ENCODE measurements at places on chromosomes 3 and 15. TPM values are rescaled to one million over a fixed set of nuclear protein-coding genes. Genes with fewer than 3 reads are reported as not detected.

The OIP5 gene
- total RNA-seq = not detected

DNA sequence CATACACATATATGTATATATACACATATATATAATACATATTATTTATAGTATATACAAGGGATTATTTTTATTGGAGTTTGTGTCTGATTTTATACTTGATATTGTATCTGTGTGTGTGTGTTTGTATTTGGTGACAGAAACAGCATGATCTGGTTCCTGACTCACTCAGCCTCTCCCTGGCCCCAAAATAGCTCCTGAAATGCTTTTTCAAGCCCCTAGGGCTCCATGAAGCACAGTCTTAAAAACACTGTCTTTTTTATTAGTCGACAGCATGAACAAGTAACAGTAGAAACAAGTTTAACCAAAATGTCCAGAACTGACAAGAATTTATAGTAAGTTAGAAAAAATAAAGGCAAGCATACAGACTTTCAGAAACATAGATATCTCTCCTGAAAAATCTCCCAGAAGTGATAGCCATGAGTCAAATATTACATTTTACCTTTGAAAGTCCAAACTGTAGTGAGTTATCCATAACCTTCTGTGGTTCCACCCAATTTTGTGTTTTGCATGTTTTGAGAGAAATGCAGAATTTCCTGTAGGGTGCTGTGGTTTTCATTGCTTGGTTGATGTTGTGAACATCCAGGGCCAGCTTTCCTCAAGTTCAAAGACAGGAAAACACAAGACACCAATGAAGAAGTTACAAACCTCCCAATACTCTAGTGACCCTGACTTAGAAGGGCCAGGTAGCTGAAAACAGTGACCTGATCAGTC lies 98.5 kb upstream of the CCDC80 start:
- DNase-seq = no peak

DNA sequence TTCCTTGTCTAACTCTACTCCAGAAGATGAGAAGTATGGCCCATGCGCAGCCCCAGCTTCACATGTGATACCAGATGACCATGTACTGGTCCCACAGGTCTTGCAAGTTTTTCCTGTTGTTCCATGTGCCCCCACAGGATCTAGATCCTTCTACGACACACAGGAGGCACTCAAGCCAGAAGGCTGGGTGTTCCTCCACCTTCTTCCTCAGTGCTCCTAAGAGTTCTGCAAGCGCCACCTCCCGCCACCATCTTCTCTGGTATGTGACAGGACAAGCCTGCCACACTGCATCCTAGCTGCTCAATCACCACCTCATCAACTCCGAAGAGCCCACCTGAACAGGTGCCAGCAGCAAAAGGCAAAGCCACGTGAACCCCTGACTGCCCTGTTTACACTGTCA lies 43.1 kb downstream of the XXYLT1 start:
- no peak for DNase-seq

DNA sequence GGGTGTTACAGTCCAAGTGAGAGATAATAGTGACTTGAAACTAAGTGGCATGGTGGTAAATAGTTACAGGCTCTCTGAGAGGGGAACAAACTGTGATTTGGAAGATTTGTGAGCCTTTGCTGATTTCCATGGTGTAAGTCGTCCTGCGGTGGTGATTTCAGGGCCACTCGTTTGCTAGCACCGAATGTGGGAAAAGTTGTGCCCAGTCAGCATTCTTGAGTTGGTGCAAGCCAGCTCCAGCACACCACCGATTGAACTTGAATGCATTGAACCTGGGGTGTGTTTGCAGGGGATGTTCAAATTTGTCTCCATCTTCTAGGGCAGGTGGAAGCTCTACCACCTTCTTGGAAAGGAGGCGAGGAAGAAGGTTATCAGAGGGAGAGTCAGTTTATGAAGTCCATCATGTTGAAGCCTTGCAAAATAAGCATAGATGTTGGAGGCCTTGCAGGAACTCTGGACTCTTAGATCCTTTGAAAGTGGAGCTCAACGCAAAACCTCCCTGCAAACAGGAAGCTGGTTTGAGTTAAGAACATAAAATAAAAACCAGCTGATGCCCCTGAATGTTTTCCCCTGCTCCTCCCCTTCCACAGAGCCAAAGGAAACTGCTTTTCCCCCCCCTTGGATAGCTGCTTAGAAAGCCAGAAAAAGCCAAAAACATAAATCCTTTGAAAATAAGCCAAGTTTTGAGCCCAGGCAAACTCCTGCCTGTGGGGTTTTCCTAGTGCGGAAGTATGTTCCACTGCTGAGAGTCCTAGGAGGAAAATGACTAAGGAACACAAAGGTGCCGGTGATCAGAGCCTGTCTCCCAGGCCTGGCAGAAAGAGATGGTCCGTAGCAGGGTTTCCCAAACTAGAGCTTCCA lies 21.9 kb downstream of the MAPKBP1 start:
- DNase-seq = no peak

GRCh38 chr3:89434621-89435380 lies 327.4 kb downstream of the EPHA3 start:
- no peak for DNase-seq

The IMP3 gene
- 98.4 TPM for total RNA-seq

DNA sequence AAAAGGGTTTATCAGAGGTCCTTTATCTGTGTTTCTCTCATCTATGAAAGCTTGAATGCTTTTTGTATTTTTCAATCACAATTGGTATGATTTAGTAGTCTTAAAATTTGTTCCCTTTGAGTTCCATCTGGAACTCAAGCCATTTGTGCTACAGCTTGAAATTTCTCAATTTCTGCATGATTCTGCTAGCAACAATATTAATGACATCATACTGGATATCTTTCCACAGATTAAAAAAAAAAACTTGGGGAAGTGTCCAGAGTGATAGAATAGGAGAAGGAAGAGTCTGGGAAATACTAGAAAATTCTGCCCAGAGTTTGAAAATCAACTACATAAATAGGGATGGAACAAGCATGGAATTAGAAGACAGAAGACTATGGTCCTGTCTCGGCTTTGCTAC lies 9.3 kb upstream of the FBN1 start:
- no peak for DNase-seq

- no peak for DNase-seq
Measured at GRCh38 chr3:33858131-33858530, 59.7 kb downstream of the PDCD6IP start.

- DNase-seq = no peak
Measured at GRCh38 chr3:129741794-129742193, 135.3 kb upstream of the PLXND1 start.

The TM4SF4 gene
- total RNA-seq = not detected

The ATP13A5 gene
- not detected for total RNA-seq

GRCh38 chr3:54527521-54527920 lies 400.3 kb downstream of the LRTM1 start:
- DNase-seq = no peak

The C3orf38 gene
- 17.2 TPM for total RNA-seq

The ZNF660 gene
- total RNA-seq = 2.2 TPM

GRCh38 chr3:51967384-51968169 lies at the start of gene PCBP4:
PCBP4 (minus strand) TSS chr3:51967454; CDS start chr3:51961240, 6,214 bp downstream.
- DNase-seq = peak; percentile 62

DNA sequence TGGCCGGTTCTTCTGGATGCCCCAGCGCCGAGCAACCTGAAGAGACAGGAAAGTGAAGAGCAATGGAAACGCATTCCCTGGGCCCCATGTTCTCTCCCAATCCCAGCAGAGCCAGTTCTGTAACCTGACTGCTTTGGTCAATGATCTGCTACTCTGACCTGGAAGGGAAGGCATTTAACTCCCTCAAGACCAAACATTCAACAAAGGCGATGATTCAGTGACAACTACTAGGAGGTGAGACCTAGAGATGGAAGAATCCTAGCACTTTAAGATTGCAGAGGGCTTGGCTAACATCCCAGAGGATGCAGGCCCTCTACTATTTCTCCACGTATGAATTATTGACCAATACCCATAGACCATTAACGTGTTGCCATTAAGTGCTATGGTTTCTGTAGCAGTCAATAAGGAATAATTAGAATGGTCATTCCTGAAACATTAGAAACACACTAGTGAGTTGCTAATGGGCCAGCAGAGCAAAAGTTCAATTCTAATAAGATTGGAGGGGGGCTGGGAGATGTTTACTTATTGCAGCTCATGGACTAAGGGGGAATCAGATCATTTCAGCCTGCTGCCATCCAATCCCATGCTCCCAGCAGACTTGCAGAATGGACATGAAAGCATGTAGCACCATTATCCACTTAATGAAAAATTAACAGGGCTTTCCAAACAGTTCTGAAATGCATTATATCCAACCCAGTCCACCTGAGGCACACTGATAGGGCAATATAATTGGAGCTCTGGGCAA lies 56.6 kb downstream of the ETV5 start:
- DNase-seq = no peak

DNA sequence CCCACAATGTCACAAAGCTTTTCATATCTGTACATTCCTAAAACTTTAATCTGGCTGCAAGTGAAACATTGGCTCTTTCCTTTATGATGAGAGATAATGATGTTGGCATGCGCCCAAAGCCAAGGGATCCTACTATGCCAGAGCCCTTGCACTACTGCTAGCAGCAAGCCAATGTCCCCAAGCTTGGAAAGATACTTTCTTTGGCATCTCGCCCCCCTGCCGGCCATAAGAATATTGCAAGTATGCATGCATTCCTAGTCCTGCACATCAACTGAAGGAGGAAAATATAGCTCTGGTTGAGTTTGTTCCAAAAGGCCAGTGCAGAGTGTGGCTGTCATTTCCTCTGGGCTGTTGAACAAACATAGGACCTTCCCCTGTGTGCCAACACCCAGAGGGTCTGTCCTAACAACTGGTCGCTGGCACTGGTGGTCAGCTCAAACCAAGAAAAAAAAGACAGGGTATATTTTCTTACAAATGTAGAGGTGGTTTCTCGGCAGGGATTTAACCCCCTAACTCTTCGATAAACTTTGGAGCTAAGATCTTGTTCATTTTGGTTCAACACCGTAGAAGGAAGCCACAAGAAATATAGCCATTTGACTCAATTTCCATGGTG lies 120.9 kb upstream of the ZBED2 start:
- peak; percentile 62 for DNase-seq

- no peak for DNase-seq
Measured at GRCh38 chr3:153602801-153603200, 440.8 kb downstream of the RAP2B start.

DNA sequence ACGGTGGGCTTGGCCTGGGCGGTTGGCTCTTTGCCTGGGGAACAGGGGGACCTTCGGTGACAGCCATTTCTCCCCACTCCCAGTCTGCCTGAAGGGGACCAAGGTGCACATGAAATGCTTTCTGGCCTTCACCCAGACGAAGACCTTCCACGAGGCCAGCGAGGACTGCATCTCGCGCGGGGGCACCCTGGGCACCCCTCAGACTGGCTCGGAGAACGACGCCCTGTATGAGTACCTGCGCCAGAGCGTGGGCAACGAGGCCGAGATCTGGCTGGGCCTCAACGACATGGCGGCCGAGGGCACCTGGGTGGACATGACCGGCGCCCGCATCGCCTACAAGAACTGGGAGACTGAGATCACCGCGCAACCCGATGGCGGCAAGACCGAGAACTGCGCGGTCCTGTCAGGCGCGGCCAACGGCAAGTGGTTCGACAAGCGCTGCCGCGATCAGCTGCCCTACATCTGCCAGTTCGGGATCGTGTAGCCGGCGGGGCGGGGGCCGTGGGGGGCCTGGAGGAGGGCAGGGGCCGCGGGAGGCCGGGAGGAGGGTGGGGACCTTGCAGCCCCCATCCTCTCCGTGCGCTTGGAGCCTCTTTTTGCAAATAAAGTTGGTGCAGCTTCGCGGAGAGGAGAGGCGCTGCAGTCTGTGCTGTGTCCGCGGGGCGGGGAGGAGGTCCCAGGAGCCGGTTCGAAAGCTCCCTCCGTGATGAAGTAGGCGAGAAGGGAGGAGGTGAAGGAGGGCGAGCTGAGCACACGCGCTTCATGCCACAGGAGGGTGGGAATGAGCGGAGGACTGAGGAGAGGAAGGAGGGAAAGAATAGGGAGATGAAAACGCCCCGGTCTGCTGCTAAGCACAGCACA lies 9.6 kb downstream of the CLEC3B start:
- DNase-seq = no peak

DNA sequence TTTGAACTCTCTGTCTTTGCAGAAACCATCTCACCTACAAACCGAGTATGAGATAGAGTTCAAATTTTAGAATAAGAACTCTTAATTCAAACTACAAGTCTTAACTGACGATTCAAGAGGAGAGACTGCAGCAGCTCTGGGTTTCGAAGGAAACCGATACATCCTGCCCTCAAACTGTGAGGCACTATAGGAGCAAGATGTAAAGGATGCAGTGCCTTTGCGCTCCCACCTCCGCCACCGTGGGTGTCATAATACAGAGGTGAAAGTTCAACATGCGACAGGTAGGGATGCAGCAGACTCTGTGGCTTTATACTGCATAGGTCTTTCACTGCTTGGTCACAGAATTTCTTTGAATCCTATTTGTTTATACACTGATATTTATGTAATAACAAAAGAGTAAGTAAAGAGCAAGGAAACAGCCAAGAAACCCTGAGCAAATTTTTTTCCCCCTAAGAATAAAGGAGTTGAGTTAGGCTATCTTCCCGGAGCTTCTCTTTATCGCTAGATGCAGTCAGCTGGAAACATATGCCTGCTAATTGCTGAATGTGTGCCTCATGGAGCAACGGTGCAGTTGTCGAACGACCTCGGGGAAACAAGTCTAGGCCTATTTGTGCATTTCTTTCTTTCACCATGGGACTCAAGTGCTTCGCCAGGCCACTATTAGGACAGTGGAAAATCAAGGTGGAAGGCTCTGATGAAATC lies 1097.6 kb upstream of the CFAP20DC start:
- DNase-seq = no peak

GRCh38 chr15:48191574-48192225 lies at the start of gene CTXN2:
CTXN2 (plus strand) TSS chr15:48191665; CDS start chr15:48201301, 9,636 bp downstream.
- peak; percentile 7 for DNase-seq

DNA sequence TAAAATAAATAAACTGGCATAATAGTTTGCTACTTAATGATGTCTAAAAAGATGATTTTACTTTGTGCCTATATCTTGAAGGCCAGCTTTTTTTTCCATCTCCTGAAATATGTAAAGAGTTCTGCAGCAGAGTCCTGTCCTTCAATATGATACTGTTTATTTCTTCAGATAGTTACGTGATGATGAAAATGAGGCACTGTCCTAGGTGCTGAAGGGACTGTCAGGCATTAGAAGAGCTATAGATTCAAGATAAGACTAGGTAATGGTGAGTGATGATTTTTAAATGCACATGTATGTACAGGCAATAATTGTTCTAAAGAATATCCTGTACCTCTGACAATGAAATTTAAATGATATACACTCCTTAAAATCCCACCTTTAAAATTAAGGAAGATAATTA lies 326.9 kb upstream of the DNAJC19 start:
- no peak for DNase-seq

DNA sequence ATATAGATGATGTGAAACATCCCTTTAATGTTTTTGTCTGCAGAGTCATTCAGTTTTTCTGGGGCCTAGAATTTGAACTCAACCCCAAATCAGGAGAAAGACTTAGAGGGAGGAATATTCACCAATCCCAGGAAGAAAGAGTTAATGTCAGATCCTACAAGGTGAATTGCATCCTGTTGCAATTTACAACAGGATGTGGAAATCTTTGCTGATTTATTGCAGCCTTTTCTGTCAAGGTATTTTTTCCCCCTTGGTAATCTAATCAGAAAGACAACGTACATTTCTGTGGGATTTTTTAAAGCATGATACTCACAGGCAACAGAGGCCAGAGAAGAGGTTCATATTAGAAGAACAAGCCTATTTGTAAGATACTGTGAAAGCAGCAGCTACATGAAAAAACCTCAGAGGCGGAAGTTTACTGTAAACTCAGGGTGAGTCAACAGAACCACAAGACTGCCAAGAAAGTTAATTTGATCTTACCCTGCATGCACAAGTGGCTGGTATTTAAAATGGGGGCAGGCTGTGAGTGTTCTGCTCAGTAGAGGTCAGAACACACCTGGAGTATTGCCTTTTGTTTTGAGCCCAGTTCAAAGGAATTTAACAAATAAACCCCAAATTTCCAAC lies 531.9 kb downstream of the AGBL1 start:
- no peak for DNase-seq

Data from transverse colon (tissue), 4 donors.